Urothelium cell line (cell line): ENCODE measurements at places on chromosomes 12 and 14.

- DNase-seq = no peak
Observed at GRCh38 chr12:52655720-52656124, 3.7 kb upstream of the KRT2 start.

DNA sequence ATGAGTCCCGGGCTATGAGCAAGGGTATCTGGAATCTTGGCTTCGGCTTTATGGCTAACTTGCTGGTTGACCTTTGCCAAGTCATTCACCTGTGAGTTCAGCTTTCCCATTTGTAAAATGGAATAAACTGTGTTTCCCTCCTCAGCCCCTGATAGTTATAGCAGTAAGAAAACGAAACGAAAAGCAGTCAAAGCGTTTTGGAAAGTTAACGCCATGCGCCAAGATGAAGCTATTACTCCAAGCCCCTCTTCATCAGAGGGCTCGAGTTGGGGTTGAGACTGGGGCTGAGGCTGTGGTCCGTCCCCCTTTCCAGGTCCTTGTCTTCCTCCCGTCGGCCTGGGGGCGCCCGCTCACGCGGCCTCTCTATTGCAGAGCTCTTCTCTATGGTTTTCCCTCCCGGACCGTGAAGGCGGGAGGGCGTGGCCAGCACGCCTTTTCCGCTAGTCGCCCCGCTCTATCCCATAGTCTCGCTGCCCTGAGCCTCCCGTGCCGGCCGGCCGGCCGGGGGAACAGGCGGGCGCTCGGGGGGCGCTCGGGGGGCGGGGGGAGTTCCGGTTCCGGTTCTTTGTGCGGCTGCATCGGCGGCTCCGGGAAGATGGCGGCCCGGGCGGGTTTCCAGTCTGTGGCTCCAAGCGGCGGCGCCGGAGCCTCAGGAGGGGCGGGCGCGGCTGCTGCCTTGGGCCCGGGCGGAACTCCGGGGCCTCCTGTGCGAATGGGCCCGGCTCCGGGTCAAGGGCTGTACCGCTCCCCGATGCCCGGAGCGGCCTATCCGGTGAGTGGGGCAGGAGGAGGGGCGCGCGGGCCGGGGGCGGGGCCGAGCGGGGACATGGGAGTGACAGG, at the start of gene SMARCD1:
TSS of gene SMARCD1 (plus strand) at position 568 of the 840 bp plus-strand sequence. CDS start at position 596, 28 bp downstream.
- peak; percentile 93 for DNase-seq

DNA sequence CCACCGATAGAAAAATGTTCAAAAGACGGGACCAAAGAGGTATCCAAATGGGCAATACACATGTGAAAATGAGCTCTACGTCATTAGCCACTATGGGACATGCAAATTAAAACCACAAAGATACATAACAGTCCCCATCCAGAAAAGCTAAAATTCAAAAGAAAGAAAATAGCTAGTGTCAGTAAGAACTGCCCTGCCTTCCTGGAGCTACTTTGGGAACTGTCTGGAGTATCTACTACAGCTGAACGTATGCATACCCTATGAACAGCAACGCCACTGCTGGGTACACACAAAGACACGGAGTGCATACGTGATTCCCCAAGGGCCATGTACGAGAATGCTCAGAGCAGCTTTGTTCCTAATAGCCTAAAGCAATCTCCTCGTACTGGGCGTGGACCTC, 25.8 kb upstream of the KRT77 start:
- DNase-seq = no peak

DNA sequence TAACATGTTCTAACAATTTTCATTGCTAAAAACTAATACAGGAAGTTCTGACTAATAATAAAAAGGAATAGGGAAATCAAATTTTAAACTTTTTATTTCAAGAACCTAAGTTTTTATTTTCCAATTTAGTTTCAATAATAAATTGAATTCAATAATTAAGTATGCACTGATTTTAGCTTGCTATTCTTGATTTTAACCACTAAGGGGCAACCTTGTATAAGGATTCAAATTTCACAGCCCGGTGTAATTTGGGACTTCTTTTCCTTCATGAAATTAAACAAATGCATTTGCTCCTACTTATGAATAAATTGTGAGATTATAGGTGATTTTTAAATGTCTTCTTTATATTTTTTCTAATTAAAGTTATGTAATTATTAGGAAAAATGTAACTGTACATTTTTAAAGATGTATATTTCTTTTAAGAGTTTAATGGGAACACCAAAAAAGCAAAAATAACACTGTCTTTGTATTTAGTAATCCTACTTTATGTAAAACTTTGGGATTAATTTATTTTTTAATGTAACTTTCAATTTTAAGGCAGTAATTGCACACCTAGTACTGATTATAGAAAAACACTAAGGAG, 241.4 kb upstream of the PDZRN4 start:
- peak; percentile 13 for DNase-seq

- no peak for DNase-seq
Observed at GRCh38 chr12:64735442-64735841, 23.8 kb downstream of the GNS start.

- DNase-seq = peak; percentile 60
Observed at GRCh38 chr14:73829526-73830431, 21.9 kb upstream of the PTGR2 start.

GRCh38 chr14:73627151-73627558, 14.8 kb downstream of the ACOT6 start:
- no peak for DNase-seq

DNA sequence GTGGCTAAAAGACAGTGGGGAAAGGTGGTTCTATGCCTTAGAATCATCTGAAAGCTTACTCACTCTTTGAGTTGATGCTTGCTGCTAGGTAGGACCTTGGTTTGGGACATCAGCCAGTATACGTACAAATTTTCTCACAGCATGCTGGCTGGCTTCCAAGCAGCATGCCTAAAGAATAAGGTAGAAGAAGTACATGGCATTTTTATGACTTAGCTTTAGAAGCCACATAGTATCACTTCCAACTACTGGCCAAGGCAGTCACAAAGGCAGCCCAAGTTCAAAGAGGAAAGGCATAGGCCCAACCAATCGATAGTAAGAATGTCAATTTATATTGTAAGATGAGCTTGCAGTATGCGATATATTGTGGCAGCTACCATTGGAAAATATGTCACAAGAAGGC, 284.2 kb upstream of the CAND1 start:
- DNase-seq = peak; percentile 18

DNA sequence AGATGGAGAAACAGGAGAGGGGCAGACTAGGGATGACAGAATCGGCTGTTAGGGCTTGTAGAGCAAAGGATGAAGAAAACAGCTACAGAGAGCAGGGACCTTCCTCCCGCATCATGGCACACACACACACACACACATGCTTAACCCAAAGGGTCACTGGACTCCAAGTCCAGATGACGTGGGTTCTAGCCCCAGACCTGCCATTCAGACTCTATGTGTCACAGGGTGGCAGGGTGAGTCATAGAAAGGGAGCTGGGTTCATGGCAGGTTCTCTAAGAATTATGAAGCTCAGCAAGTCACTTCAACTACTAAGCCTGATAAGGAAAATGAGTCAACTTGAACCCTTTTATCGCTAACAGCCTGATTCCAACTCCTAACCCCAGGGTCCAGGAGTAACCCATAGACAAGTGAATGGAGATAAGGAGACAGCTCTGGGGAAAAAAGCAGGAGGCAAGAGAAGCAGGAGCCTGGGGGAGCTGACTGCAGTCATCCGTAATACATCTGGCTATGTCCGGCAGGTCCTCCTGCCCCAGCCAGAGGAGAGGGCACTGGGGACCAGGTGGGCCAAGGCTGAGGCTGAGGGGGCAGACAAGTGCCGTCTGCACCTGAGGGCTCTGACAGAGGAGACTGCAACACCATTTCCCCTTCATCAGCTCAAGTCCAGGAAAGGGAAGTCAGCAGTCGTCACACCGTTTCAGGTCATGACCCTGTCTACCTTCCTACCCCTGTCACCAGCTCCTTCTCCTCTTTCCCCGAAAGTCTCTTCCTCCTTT, 3.6 kb upstream of the TNFRSF1A start:
- peak; percentile 81 for DNase-seq

GRCh38 chr12:105069936-105070702, 14.1 kb downstream of the ALDH1L2 start:
- DNase-seq = no peak

DNA sequence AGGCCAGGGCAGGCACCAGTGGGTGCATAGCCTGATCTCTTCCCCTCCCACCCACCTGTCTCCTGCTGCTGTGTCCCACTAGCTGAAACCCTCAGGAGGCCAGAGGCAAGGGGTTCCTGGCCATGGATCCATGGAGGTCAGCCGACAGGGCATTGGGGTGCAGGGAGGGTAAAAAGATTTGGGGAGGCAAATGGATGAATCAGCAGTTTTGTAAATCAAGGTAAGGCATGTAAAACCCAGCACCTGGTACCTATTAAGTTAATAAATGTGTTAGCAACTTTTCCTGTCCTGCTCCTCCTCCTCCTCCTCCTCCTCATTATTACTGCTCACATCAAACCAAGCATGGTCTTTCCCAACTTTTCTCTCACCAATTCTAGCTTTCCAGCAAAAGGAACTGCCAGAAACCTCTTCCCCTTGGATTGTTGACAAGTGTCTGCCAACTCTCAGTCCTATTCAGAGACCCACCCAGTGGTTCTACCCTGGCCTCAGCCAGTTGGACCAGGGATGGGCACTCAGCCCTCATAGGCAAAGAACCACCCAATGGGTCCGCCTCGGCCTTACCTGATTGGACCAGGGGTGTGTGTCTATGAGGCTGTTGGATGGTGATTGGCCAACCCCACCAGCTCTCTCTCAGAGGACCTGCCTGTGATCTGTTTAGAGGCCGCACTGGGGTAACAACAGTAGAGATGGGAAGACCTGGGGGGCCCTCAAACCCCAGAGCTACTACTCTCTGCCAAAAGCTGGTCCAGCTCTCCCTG, 155.7 kb upstream of the GSC start:
- DNase-seq = no peak

DNA sequence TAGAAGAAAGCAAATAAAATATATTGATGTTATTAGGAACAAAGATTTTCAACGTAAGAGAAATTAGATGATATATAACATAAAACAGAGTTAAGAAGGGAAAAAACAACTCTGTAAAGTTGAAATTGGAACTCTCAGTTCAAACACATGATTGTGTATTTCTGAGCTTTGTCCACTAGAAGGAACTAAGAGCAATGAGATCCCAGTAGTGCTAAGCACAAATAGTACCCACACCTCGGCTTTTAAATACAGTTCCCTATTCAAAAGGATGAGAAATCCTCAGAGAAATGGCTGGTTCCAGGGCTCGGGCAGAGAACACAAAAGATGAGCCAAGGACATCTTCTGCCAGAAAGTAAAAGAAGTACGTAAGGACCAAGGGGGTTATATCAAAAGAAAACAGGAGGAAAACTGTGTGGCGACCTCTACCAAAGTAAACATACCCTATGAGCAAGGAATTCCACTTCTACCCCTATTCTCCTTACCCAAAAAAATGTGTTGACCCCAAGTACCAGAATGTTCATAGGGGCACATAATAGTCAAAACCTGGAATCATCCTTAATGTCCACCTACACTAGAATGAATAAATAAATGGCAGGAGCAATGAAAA, 96.6 kb downstream of the SPTSSA start:
- no peak for DNase-seq

- peak; percentile 51 for DNase-seq
Observed at GRCh38 chr12:123141615-123142517, 9.0 kb downstream of the PITPNM2 start.

DNA sequence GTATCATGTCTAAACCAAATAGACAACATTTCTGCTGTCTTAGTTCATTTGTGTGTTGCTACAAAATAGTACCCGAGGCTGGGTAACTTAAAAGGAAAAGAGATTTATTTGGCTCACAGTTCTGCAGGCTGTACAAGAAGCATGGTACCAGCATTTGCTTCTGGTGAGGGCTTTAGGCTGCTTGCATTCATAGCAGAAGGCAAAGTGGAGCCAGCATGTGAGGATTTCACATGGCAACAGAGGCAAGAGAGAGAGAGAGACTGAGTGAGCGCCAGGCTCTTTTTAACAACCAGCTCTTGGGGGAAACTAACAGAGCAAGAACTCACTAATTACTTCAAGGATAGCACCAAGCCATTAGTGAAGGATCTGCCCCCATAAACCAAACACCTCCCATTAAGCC, 271.4 kb upstream of the SRRM4 start:
- DNase-seq = no peak

DNA sequence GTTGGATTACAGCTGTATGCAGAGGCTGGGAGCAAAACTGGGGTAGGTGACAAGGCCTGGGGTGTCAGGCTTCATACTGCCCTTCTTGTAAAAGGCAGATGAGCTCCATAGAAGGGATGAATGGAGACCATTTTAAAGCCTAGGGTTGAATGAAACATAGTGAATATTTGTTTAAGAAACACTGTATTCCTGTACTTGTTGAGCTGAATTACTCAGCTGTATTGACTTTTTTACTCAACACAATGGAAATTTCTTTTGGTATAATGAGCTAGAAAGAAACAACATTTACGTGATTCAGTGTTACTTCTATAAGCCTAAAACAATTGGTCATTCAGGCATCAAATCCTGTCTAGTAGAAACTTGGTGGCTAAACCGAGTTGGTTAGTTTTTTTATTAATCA, 14.1 kb downstream of the ATP6V0A2 start:
- DNase-seq = no peak

DNA sequence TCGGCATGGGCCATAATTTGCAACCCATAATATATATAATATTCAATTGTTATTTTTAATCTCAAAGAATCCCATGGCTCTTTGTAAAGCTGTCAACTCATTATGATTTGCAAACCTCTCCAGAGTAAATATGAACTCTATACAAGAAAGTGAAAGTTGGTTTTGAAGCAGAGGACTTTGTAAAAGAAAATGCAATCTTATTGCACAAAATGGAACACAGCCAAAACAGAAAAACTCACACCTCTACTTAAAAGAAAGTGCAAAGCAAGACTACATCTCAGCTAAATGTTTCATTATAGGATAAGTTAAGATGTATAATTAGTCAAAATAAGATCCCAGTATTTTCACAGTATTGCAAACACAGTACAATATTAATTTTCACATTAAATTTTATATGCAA, 111.2 kb upstream of the FLRT2 start:
- DNase-seq = no peak

GRCh38 chr14:53452005-53452673, 299.0 kb upstream of the DDHD1 start:
- no peak for DNase-seq

DNA sequence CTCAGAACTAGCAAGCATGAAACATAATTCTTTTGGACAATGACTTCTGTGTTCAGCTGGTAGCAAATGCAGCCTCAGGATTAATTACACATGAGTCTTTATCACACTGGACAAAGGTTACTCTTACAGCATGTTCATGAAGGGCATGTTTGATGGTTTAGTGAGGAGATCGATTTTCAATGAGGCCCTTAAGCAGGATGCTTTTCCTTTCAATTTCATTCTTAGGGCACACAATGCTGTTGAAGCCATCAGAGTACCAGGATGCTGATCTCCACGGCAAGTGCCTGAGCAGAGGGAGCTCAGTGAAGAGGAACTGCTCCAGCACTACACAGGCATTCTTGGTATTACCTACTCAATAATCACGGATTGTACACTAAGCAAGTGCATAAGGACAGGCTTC, 542.0 kb downstream of the SNAPC1 start:
- no peak for DNase-seq

- no peak for DNase-seq
Observed at GRCh38 chr12:32110942-32111341, 4.3 kb downstream of the BICD1 start.

- no peak for DNase-seq
Observed at GRCh38 chr12:26123482-26123980, 1.3 kb downstream of the BHLHE41 start.

- DNase-seq = no peak
Observed at GRCh38 chr12:70732287-70732686, 95.1 kb upstream of the PTPRB start.

GRCh38 chr12:55057481-55057880, 37.7 kb downstream of the NEUROD4 start:
- no peak for DNase-seq

- peak; percentile 62 for DNase-seq
Observed at GRCh38 chr14:64060648-64061096, 207.9 kb downstream of the SYNE2 start.
